ENCODE measurements at places on chromosomes 13 and 19.

DNA sequence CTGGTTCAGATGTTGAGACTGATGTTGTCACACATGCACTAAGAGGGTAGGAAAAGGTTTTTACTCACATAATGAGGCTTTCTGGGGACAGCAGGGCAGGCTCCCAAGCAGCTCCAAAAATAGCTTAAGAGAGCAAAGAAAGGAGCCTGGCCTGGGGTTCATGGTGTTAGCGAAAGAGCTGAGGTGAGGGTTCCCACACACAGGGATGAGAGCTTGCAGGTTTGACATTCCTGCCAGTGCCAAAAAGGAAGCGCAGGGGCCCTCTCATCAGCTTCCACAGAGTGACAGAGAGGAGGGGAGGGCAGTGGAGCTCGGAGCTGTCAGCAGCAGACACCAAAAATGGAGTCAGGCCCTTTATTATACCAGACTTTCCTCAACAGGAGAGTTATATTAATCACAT lies 65.5 kb upstream of the FAM216B start:
- no peak for DNase-seq

DNA sequence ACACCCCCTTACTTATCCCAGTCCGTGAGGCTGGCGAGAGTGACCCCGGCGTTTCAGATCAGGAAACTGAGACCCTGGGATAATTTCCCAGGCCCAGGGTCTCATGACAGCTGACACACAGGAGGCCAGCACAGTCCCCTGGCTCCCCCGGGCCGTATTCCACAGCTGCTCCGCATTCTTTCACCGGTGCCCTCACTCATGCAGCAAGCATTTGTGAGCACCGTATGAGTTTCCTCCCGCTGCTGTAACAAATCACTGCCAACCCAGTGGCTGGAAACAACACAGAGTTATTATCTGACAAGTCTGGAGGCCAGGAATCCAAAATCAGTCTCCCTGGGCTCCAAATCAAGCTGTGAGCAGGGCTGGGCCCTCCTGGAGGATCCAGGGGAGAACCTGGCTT lies 21.3 kb downstream of the GADD45B start:
- DNase-seq, result no peak

DNA sequence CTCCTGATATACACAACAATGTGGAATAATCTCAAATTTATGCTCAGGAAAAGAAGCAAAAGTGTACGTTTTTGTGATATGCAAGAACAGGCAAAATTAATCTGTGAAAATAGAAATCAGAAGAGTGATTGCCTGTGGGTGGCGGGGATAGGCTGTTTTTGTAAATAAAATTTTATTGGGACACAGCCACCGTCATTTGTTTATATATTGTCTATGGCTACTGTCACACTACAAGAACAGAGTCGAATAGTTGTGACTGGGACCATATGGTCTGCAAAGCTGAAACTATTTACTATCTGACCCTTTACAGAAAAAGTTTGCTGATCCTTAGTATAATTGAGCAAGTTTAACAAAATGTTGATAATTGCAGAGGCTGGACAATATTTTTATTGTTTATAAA lies 269.5 kb upstream of the HTR2A start:
- DNase-seq, result no peak

DNA sequence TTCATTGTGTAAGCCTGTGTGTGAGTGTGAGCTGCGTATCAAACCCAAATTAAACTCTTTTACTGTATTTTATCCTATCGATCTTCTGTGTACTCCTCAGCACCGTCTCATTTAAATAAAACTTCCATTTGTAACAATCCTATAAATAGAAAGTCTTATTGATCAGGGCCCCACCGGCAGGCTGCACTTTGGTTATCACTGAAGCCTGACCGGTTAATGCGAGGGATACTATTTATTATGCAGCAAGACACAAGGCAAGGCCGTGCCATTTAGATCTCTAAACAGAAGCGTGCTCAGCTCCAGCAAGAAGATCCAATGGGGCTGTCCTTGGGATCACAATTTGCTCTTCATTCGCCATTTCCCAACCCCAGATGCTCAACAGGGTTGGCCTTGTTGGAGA lies 252.6 kb upstream of the TSHZ3 start:
- no peak for DNase-seq

DNA sequence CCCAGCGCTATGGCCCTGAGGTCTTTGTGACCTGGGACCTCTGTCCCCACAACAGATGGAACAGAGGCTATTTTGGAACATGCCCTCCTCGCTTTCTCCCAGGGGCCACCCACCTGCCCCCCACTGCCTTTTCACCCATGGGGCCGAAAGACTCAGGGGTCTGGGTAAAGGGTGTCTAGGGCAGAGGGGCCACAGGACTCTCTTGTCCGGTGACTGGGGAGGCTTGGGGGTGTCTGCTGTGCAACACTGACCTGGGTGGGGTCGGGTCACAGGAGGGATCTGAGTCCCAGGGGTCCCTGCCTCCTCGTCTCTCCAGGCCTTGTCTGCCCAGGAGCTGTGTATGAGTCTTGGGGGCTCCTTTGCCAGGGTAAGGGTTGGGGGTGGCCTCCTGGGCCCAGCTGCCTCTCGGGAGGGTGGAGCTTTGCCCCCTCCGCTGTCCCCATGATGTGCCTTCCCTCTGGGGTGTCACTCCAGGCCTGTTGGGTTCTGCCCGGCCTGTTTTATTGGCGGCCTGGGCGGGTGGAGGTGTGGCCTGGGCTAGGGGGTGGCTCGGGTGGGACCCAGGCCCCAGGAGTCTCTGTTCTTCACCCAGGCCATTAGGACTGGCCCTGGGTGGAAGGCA lies 2.1 kb downstream of the ARID3A start:
- DNase-seq, result no peak

- DNase-seq, result no peak
Observed at GRCh38 chr19:47520839-47521238, 6.0 kb upstream of the NAPA start.

GRCh38 chr13:33728271-33729037 lies 89.5 kb upstream of the RFC3 start:
- DNase-seq, result no peak

GRCh38 chr13:43766725-43767124 lies 20.0 kb downstream of the ENOX1 start:
- no peak for DNase-seq

GRCh38 chr13:62879071-62879470 lies 1463.4 kb upstream of the PCDH20 start:
- DNase-seq, result no peak

GRCh38 chr13:40609972-40610726 lies 56.3 kb downstream of the FOXO1 start:
- no peak for DNase-seq
